ENCODE measurements at places on chromosomes 16 and 17.

- no peak for DNase-seq
Measured at GRCh38 chr16:23673971-23674614, 4.6 kb upstream of the PLK1 start.

GRCh38 chr17:58410714-58411407 is 6.5 kb downstream of the RNF43 start:
- no peak for DNase-seq

DNA sequence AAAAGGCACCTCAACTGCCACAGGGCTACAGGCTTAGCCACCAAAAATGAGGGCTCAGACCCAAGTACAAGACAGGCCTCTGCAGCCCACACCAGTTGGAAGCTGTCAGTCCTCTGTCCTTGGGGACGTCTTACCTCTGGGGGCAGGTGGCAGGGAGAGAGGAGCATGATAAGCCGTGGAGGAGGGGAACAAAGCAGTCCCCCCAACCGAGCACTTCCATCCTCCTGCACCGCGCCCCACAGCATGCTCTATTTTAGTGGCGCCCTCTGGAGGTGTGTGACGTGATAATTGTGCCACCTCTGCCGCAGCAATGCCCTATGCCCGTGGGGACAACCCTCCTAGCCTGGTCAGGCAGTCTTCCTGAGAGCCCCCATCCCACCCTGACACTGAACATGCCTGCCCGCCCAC is 13.6 kb downstream of the G6PC3 start:
- peak; percentile 86 for DNase-seq

DNA sequence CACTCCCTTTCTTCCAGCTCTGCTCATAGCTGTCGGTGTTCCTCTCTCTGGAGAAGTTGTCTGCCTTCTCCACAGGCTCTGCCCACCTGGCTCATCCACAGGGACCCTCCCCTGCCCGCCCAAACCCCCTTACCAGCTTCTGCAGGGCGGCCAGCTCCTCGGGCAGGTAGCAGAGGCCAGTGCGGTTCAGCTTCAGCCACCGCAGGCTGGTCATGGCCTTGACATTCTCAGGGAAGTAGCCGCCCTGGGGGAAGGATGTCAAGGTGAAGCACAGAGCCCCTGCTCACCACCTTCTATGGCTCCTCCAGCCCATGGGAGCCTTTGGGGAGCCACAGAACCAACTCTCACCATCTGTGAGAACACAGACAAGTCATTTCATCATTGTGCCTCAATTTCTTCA is 1.8 kb downstream of the FLII start:
- DNase-seq, result no peak

- DNase-seq, result no peak
Measured at GRCh38 chr17:48031966-48032365, 5.6 kb downstream of the COPZ2 start.

DNA sequence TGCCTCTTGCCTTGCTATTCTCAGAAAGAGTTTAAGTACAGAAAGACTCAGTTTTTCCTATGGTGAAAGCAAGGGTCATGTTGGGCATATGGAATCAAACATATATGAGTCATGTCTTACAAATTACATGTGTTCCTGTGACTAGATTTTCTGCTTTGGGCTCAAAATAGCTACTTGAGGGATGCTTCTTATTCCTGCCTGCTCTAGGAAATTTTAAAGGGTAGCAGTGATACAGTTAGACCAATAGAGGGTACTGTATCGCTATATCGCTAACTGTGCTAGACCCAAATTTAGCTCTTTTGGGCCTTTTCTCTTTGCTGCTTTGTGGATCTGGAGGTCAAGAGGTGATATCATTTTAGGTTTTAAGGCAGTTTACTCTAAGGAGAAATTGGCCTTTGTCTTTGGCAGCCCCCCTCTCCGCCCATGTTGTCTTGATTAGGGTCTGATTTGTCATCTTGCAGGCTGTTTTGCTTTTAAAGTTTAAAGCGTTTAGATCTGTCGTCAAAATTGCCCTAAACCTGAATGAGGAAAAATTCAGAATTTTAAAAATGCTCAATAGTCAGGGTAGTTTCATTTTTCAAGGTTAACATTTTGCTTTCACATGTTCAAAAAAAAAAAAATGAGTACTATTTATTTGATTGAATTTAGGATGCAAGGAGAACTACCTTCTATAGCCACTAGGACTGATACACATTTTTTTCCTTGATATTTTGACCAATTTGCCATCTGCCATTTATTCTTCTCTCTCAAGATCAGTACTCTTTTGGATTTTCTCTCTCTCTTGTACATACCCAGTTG is 8.8 kb downstream of the NFATC3 start:
- peak; percentile 68 for DNase-seq

- DNase-seq, result no peak
Measured at GRCh38 chr16:2016407-2016922, 3.1 kb upstream of the NPW start.

- DNase-seq, result peak; percentile 95
Measured at GRCh38 chr16:67884684-67885083, at the start of gene NRN1L. TSS of gene NRN1L (plus strand) at chr16:67884885. CDS start at chr16:67884904, 19 bp downstream.

DNA sequence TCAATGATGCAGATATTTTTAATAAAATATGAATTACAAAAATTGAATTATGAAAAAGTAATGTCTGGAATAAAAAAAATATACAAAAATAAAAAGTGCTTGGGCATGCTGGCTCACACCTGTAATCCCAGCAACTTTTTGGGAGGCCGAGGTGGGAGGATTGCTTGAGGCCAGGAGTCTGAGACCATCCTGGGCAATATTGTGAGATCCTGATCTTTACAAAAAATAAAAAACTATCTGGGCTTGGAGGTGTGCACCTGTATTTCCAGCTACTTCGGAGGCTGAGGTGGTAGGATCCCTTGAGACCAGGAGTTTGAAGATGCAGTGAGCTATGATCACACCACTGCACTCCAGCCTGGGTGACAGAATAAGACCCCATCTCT is 141.8 kb downstream of the NPIPB5 start:
- no peak for DNase-seq

Measured in GM23338 (cell line).